ENCODE measurements at places on chromosomes 1 and 21.

DNA sequence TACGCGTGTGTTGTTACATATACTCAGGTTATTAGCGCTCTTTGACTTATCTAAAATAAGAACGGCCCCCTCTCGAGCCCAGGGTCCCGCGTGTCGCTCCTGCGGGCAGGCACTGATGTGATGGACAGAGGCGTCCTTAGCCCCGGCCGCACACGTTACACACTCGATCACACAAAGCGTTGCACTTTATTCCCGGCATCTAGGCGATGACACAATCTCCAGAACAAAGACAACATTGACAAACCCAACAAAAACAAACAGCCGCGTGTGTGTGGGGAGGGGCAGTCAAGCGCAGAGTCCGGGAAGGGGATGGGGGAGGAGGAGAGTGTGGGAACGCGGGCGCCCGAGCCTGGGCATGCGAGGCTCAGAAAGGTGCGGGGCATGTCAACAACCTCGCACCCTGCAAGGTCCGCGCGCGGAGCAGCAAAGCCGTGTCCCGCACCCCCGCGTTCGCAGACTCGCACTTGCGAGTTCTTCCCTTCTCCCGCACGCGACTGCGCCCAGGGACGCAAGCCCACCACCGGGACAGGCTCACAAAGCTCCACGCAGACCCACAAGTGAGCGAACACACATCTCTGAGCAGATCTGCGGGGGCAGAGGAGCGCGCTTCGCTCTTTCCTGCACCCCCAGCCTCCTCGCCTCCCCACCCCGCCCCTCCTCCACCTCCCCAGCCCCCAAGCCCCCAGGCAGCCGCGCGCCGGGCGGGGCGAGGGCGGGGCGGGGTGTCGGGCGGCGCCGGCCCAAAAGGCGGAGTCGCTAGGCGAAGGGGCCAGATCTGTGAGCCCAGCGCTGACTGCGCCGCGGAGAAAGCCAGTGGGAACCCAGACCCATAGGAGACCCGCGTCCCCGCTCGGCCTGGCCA lies at the start of gene EFNA1:
EFNA1 (plus strand) TSS at position 772 of the 862 bp plus-strand sequence. CDS start 102 bp downstream, outside the sequence.
- DNase-seq = peak; percentile 51

GRCh38 chr21:45096217-45096616 lies 21.8 kb downstream of the ADARB1 start:
- DNase-seq = no peak

- DNase-seq = no peak
These were observed 78.0 kb downstream of the SYT6 start for GRCh38 chr1:114075546-114076242.

DNA sequence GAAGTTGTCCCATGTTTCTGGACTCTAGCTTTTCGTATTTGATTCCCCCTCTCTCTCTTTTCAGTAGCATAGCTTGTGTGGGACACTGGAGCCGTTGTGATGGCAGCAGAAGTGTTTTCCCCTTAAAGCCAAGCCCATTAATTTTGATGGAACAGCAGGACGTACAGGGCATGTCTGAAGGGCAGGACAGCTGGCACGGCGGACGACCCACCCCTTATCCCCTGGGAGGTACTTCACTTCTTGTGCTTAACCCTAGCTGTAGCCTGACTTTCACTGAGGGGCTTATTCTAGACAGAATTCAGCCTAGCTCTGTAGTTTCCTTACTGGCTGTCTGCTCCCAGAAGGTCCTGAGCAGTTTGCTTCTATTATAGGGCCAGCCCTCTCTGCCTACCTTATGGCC lies 8.6 kb upstream of the PPFIA4 start:
- no peak for DNase-seq

DNA sequence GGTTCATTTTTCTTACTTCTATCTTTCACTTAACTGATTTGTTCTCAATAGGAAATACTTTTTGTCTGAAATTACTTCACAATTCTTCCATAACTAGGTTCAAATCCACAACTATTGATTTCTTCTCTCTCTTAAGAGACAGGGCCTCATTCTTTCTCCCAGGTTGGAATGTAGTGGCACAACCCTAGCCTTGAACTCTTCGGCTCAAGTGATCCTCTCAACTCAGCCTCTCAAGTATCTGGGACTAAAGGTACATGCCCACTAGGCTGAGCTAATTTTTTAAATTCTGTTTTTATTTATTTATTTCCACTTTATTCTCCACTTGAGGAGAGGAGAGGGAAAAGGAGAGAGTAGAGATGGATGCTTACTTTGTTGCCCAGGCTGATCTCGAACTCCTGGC lies 370.4 kb upstream of the PLXNA2 start:
- no peak for DNase-seq

DNA sequence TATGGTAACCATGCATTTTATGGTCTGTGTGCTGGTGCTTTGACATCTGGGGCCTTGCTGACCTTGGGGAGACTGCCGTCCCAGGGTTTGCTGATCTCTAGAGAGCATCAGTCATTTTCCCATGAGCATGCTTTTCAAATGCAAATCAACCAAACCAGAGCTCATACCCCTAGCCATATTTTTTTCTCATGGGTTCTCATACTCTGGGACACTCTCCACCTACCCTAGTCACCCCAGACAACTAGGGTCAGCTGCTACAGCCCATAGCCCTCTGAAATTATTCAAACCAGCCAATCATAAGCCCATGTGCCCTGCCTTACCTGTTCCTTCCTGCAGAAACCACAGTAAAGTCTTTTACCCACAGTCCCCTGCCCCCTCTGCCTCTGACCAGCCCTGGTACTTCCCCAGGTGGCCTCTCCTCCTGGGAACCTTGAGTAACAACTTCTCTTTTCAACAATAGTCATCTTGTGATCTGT lies 132.0 kb downstream of the MAP3K21 start:
- DNase-seq = no peak

- no peak for DNase-seq
These were observed 819 bp downstream of the SLC25A34 start for GRCh38 chr1:15736892-15737261.

DNA sequence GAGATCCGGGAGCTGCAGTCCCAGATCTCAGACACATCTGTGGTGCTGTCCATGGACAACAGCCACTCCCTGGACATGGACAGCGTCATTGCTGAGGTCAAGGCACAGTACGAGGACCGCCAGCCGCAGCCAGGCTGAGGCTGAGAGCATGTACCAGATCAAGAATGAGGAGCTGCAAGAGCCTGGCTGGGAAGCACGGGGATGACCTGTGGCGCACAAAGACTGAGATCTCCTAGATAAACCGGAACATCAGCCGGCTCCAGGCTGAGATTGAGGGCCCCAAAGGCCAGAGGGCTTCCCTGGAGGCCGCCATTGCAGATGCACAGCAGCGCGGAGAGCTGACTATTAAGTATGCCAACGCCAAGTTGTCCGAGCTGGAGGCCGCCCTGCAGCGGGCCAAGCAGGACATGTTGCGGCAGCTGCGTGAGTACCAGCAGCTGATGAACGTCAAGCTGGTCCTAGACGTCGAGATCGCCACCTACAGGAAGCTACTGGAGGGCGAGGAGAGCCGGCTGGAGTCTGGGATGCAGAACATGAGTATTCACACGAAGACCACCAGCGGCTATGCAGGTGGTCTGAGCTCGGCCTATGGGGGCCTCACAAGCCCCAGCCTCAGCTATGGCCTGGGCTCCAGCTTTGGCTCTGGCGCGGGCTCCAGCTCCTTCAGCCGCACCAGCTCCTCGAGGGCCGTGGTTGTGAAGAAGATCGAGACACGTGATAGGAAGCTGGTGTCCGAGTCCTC lies 25.5 kb downstream of the ETV3L start:
- DNase-seq = peak; percentile 51

DNA sequence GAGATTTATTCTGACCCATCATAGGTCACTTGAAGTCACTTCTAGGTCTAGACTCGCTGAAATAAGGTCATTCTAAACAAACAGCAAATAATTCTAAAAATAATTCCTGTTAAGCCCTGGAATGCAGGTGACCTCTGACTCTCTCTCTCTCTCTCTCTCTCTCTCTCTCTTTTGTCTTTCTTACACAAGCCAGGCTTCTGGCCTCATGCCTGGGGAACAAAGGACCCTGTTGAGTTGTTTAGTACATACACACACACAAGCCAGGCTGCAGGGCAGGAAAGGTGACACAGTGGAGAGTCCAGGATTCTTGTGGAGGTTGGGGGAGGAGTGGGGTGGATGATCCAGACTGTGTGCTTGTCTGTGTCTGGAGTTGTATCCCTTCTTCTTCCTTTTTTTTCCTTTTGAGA lies 4.0 kb upstream of the MEX3A start:
- no peak for DNase-seq

DNA sequence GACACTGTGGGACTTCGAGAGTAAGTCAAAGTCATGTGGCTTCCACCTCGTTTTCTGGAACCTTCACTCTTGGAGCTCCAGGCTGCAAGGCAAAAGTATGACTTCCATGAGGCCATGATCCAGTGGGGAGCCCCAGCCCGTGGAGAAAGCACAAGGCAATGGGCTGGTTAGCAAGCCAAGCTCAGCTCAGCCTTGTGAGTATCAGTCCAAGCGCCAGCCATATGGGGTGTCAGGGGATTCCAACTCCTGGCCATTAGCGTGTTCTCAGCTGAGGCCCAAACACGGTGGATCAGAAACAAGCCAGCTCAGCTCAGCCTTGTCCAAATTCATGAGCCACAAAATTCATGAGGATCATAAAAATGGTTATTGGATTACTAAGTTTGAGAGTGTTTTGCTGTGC lies 261.0 kb downstream of the RHOU start:
- no peak for DNase-seq

DNA sequence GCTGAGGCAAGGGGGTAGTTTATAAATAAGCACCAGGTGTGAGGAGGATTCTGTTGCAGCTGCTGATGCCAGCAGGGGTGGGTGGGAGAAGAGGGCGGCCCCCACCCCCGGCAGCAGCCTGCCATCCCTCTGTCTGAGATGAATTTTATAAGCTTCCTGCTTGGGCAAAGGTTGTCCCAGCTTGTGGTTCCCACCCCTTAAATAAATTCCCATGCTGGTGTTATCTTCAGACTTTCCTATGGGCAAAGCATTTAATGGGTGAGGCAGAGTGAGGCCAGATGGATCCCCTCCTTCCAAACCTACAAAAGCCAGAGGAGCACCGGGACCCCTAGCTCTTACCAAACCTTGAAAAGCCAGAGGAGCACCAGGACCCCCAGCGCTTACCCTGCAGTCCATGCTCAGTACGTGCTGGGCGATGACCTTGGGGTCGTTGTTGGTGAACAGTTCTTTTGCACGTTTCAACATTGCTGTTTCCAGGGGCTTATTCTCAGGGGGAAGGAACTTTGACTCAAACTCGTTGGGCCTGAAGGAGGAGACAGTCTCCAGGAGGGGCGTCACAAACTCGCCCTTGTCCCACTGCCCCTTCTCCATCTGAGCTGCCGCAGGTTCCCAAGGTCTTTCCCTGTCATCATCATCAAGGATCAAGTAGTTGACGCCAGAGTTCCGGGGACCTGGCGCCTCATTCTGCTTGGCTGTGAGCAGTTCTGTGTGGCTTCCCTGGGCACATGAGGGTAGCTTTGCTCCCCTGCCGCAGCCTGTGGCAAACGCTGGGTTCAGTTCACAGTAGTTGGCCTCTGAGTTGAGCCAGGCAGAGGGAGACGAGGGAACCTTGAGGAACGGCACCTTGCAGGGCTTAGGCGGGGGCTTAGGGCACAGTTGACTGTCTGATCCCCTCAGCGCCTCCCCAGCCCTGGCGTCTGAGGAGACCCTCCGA lies 99.5 kb downstream of the BCAR3 start:
- no peak for DNase-seq

DNA sequence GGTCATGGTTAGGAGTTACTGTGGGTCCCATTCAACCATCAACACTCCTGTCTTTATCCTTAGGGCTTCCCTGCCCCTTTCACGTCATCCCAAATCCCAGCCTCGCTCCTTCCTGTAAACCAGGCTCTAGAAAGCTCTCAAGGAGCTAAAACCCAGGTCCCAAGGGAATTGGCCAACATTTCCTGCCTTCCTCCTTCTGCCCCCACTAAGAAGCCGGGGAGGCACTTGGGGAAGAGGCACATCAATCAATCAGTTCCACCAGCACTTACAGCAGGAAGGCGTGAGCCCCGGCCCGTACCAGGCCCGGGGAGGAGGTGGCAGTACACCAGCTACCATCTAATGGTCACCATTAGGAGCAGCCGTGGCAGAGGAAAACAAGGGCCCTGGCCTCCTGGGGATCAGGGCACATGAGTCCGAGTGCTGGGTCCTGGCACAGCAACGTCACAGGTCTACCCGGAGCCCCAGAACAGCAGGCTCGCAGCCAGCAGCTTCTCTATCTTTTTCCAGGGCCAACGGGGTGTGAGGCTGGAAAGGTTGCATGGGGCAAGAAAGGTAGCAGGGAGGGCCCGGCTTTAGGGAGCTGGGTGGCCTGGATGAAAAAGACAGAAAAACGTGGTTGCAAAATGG lies 108.6 kb downstream of the CASZ1 start:
- no peak for DNase-seq

DNA sequence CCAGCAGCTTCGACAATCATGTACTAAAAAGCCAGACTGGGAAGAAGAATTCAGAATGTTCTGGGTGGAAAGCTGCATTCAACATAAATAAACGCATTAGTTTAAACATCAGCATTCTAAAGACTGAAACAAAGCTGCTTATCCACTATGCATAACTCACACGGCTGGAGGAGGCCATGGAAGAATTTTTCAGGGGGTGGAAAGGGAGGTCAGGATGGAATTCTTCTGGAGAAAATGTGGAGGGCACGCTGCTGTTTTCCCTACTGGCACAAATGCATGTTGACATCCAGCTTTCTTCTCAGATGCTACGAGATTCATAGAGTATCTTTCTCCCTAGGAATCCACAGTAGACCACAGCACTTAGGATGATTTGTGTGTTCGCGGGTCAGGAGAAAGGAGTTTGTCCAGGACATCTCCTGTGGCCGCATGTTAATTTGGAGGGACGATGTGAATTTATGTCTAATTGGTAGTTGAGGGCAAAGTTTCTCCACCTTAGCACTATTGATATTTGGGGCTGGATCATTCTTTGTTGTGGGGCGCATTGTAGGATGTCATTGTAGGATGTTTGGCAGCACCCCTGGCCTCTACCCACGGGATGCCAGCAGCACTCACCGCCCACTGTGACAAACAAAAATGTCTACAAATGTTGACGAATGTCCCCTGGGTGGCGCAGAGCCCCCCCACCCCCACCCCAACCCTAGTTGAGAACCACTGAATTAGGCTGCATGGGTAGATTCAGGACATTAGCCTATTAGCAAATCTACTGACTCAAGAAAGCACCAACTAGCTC lies 86.5 kb upstream of the KAZN start:
- DNase-seq = no peak

DNA sequence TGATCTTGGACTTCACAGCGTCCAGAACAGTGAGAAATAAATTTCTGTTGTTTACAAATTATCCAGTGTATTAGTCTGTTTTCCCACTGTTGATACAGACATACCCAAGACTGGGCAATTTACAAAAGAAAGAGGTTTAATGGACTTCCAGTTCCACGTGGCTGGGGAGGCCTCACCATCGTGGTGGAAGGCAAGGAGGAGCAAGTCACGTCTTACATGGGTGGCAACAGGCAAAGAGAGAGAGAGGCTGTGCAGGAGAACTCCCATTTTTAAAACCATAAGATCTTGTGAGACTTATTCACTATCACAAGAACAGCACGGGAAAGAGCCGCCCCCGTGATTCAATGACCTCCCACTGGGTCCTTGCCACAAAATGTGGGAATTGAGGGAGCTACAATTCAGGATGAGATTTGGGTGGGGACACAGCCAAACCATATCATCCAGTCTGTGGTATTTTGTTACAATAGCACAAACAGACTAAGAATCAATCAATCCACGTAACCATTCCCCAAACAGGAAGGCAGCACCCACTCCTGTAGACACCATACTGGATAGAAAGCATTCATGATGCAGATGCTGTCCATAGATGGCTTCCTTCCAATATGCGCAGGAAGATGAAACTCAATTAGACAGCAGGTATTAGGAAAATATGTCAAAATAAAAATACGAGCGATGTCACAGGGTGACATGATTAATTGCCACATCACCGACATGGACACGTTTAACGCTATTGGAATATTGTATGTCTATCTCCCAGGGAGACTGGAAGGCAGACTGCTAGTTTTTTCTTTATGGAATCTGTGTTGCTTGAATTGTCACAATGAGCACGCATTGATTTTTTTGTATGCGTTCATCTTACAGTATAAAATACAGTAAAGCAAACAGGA lies 22.8 kb downstream of the ECE1 start:
- DNase-seq = no peak
